AG09309 (cell line): ENCODE measurements at places on chromosomes 2 and 18.

DNA sequence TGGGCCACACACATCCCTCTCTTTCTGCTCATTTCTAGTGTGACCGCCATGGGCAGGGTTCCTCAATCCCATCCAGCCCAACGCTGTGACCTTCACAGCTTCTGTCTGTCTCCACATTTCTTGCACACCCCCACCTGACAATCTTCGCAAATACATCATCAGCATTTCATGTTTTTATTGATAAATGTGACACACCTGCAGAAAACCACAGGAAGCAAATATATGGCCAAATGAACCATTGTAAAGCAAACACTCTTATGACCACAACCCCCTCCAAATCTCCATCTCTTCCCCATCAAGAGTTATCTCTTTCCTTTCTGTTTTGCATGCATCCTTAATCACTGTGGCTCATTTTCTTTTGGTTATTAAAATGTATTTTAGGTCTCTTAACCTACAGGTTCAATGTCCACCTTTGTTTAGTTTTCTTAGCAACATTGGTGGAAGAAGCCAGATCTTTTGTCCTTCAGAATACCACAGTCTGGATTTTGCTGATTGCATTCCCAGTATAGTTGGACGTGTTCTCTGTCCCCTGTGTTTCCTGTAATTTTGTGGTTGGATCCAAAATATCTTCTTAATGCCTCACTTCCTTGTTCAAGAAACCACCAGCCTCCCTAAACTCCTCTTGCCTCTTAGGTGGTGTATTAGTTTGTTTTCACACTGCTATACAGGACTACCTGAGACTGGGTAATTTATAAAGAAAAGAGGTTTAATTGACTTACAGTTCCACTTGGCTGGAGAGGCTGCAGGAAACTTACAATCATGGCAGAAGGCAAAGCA lies 9.8 kb upstream of the NCK2 start:
- DNase-seq, result peak; percentile 20

DNA sequence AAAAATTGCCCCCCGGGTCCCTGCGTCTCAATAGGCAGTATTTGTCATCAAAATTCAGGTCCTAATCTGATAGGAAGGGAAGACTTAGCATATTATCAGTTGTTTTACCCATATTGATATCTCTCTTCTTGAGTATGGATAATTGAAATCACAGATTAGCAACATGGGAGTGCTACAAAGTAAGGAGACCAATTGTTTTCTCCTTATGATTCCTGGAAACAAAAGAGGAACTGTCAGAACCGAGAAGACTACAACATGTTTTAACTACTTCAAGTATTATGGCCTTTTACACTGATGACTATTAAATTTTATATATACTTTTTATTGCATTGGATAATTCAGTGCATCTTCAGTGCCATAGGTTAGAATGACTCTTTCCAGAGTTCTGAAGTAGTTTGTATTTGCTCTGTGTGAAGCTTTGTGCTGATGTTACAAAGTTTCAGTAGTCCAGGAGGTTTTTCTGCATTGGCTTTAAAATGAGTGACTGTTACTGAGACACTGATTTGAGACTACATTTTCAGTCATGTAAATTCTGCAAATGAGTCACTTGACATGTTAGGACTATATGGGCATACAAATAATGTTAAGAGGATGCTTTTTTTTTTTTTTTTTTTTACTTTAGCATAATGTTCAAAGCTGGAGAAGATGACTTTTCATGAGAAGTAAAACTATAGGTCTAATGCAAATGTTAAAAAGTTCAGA lies 19.7 kb upstream of the TLK1 start:
- no peak for DNase-seq

DNA sequence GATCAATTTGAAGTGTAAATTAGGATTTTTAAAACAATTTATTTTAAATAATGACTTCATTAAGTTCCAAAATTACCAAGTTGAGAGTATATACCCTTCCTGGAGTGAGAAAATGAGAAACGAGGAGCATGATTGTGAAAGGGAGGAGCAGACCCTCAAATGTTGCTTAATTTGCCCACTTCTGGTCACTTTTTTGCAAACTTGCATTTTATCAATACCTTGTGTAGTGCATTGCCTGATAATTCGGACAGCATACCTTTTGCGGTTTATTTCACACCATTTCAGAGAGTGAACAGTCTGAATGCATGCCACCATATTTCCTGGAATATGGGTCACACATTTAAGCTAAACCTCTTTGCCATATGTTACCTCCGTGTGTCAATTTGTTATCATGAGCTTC lies 669.7 kb downstream of the RNF144A start:
- DNase-seq, result no peak

DNA sequence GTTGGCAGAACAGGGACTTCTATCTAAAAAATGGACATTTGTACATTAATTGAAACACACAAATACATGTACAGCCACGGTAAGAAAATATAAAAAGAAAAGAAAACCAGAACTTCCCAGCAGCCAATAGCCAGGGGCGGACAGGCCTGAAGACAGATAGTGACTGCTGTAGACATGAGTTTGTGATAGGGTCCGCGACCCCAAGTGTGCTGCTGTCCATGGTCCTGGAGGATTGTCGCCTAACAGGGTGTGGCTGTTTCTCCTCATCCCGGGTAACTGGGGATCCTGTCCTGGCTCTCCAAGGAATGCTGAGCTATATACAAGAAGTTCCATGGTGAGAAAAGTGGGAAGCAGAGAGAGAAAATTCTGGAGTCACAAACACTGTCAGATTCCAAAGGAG lies 266.5 kb upstream of the SALL3 start:
- DNase-seq, result no peak

DNA sequence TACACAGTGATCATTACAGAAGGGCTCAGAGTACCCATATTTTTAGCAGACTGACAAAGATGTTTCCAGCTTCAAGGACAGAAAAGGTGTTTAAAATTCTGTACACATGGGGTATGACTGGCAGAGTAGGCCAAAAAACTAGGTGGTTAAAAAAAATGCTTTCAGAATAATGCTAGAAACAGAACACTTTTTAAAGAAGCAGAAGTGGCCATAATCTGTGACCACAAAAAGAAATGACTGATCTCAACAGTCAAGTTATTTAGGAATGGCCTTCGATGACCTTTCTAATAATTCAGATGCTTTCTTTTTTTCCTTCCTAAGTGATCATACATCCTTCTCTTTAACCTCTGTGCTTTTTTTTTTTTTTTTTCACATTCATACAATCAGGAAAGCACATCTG lies 4.1 kb upstream of the AQP4 start:
- no peak for DNase-seq
